ENCODE measurements at places on chromosomes 2 and 18. TPM values are rescaled to one million over a fixed set of nuclear protein-coding genes. Genes with fewer than 3 reads are reported as not detected.

The ANKRD62 gene
- not detected for polyA plus RNA-seq

DNA sequence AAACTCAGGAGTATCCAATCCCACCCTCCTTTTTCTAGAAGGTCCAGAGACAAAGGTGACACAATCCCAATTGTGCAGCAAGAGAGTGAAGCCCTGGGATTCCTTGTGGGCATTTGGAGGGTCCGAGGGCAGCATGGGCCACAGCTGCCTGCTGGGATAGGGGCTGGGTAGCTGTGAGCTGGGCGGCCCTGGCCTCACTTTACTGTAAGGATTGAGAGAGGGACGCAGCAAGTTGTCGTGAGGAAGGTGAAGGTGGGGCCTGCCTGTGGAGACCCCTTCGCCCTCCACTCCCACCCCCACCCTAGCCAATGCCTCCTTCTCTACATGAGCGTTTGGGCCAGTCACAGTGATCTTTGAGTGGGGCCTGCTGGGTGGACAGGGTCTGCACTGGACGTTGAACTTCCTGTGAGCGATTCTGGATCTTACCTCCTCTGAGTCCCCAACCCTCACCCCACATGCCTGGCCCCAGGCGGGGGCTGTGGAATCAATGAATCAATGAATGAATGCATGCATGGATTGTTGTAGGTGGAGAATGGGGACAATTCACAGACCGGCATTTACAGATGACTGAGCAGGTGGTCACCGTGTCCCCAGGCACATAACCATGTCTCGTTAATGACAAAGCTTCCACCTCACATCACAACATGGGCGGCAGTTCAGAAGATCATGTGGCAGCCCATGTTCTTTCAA is 107.2 kb downstream of the INHBB start:
- no peaks in the 10 kb centered on the region for H3K4me1 ChIP-seq
- no peaks in the 10 kb centered on the region for H3K36me3 ChIP-seq
- no peaks in the 10 kb centered on the region for H3K27me3 ChIP-seq
- no peak for DNase-seq
- H3K27ac ChIP-seq = no peak overlapping the region
- H3K4me3 ChIP-seq = no peak overlapping the region

GRCh38 chr2:101173707-101174295 is 22.6 kb upstream of the TBC1D8 start:
- no peaks in the 10 kb centered on the region for H3K36me3 ChIP-seq
- no peak overlapping the region for H3K4me3 ChIP-seq
- H3K27ac ChIP-seq = peak overlapping the region; percentile 80

DNA sequence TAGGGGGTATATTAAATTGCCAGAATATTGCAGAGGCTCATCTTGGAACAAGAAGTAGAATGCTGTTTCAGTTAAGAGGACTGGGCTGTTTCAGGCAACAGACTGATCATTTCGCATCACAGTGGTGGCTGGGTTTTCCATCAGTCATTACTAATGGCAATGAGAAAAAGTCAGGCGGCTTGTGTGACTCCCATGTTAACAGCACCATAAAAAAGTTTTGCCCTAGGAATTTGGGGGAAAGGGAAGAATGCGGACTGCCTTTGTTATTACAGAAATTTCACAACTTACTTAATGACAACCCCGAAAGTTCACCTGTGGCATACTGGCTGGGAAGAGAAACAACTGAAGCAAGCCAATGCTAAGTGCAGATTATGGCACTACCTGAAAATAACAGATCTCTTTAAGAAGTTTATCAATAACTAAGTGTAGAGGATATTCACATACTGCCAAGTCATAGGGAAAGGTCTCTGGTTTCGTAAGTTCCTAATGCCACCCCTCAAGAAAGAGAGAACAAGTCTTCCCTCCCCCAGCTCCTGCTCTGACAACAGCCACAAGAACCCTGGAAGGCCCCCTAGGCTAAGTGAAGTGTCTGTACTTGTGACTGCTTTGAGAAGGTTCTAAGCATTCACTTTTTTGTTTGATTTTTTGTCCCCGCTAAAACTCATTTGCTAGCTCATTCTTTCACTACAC is 40.5 kb upstream of the AP1S3 start:
- H3K4me1 ChIP-seq = peaks cover 21% of the 10 kb centered on the region
- peaks cover 96% of the 10 kb centered on the region for H3K36me3 ChIP-seq
- DNase-seq = no peak
- no peaks in the 10 kb centered on the region for H3K27me3 ChIP-seq
- peak overlapping the region; percentile 62 for H3K27ac ChIP-seq

The RGPD6 gene
- polyA plus RNA-seq = 0.11 TPM

DNA sequence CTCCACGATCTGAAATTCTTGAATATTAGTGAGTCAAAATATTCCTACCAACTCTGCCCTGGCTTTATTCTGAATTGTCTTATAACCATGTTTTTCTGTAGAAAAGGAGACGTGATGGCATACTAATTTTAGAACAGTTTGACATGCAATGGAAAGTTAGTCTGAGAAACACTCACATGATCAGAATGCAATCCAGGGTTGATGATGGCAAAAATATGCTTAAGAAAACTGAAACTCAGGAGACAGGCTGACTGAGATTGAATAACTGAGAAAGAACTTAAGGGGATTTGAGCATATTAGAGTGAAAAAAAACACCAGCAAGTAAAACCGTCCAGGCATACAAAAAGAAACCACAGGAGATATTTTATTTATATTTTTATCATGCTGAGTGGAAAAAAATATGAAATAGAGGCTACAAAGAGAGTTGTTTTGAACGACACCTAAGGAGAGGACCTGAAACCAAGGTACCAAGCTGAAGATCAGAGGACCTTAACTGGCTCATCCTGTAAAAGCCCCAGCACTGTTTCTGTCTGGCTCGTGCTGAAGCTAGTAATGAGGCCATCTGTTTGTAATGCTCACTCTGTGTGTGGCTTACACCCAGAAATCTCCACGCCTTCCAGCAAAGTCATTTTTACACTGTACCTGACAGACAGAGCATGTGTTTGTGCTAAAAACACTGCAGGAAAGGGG is 437.2 kb upstream of the PKDCC start:
- no peaks in the 10 kb centered on the region for H3K27me3 ChIP-seq
- no peaks in the 10 kb centered on the region for H3K36me3 ChIP-seq
- H3K4me3 ChIP-seq = no peak overlapping the region
- H3K27ac ChIP-seq = no peak overlapping the region

GRCh38 chr2:84908948-84909713 is 3.7 kb downstream of the TMSB10 start:
- no peaks in the 10 kb centered on the region for H3K36me3 ChIP-seq
- DNase-seq = no peak
- H3K27ac ChIP-seq = no peak overlapping the region
- peak overlapping the region; percentile 99 for H3K4me3 ChIP-seq

The L3MBTL4 gene
- polyA plus RNA-seq = 0.72 TPM

- no peaks in the 10 kb centered on the region for H3K4me1 ChIP-seq
- H3K27me3 ChIP-seq = no peaks in the 10 kb centered on the region
- no peak overlapping the region for H3K27ac ChIP-seq
- DNase-seq = no peak
- no peaks in the 10 kb centered on the region for H3K36me3 ChIP-seq
These were observed 1467.8 kb downstream of the DPP10 start for GRCh38 chr2:115910270-115910669.

The TCF23 gene
- polyA plus RNA-seq = not detected

- no peak for DNase-seq
- no peak overlapping the region for H3K27ac ChIP-seq
- H3K4me3 ChIP-seq = no peak overlapping the region
These were observed 43.0 kb upstream of the HNMT start for GRCh38 chr2:137921105-137921880.

The ARHGEF4 gene
- polyA plus RNA-seq = 0.05 TPM

The RSAD2 gene
- polyA plus RNA-seq = 6.0 TPM

DNA sequence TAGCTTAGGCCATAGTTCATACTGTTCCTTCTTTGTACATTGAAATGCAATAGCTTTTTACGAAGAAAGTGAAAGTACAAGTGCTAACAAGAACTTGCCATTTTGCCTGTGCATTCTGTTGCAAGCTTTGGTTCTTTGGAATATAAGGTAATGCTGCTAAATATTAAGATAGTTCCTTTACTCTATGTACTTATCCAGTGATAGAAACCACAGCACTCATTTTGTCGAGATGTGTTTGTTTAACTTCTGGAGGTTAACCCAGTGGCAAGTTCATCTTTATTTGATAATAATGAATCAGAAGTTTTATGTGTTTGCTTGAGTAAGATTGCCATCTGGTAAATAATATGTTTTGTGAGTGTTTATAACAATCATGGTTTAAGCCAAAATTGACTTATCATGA is 373.1 kb upstream of the FANCL start:
- H3K27me3 ChIP-seq = no peaks in the 10 kb centered on the region
- peaks cover 12% of the 10 kb centered on the region for H3K4me1 ChIP-seq
- H3K36me3 ChIP-seq = no peaks in the 10 kb centered on the region
- peak overlapping the region; percentile 2 for H3K27ac ChIP-seq

The SLC4A3 gene
- 0.31 TPM for polyA plus RNA-seq

The C1D gene
- 49.7 TPM for polyA plus RNA-seq

The CD8A gene
- 1.1 TPM for polyA plus RNA-seq

- no peaks in the 10 kb centered on the region for H3K27me3 ChIP-seq
- H3K4me3 ChIP-seq = no peak overlapping the region
- no peak for DNase-seq
- no peaks in the 10 kb centered on the region for H3K36me3 ChIP-seq
- H3K4me1 ChIP-seq = no peaks in the 10 kb centered on the region
These were observed 176.9 kb upstream of the SLC39A10 start for GRCh38 chr2:195480121-195480520.

- no peak overlapping the region for H3K27ac ChIP-seq
- H3K4me1 ChIP-seq = no peaks in the 10 kb centered on the region
- no peak overlapping the region for H3K4me3 ChIP-seq
These were observed 322.6 kb downstream of the RBM43 start for GRCh38 chr2:150939087-150939486.

The PKDCC gene
- not detected for polyA plus RNA-seq

DNA sequence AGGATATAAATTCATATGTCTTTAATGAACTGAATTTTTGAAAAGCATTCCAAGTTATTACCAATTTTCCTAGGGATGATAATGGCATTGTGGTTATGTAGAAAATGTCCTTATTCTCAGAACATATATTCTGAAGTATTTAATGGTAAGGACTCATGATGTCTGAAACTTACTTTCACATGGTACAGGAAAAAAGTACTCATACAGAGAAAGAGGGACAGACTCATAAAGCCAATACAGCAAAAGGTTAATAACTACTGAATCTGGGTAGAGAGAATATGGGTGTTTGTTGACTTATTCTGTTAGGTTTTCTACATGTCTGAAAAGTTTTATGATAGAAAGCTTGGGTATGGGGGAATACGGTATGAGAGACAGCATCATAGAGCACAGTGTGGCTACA is 84.3 kb upstream of the SERTAD2 start:
- H3K27me3 ChIP-seq = no peaks in the 10 kb centered on the region
- DNase-seq = no peak
- no peak overlapping the region for H3K4me3 ChIP-seq

The IL36B gene
- not detected for polyA plus RNA-seq

The CPLX4 gene
- polyA plus RNA-seq = not detected

- H3K27me3 ChIP-seq = no peaks in the 10 kb centered on the region
- no peak for DNase-seq
- no peaks in the 10 kb centered on the region for H3K36me3 ChIP-seq
- H3K27ac ChIP-seq = no peak overlapping the region
- H3K4me3 ChIP-seq = no peak overlapping the region
- peaks cover 9% of the 10 kb centered on the region for H3K4me1 ChIP-seq
These were observed 279.5 kb downstream of the NDUFA10 start for GRCh38 chr2:239745386-239746227.

DNA sequence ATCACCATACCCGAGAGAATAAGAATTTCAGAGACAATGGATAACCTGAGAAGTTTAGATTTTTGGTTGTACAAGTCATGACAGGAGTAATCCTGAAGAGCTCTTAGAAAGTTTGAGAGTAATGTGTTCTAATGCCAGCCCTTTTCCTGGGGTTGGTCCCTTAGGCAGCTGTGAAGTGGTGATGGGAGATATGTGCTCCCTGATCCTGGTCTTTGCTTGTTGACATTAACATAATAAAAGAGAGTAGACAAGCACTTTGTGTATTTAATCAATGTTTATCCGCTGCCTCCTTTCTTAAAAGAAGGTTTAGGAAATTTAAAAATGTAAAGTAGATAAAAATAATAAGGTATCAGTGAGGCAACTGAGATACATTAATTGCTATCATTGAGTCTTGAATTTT is 13.8 kb upstream of the DSC3 start:
- no peaks in the 10 kb centered on the region for H3K36me3 ChIP-seq
- H3K4me3 ChIP-seq = no peak overlapping the region
- DNase-seq = no peak
- H3K27me3 ChIP-seq = no peaks in the 10 kb centered on the region
- H3K4me1 ChIP-seq = no peaks in the 10 kb centered on the region
- H3K27ac ChIP-seq = no peak overlapping the region

GRCh38 chr2:39723946-39724827 is 54.9 kb downstream of the THUMPD2 start:
- H3K36me3 ChIP-seq = no peaks in the 10 kb centered on the region
- H3K27me3 ChIP-seq = no peaks in the 10 kb centered on the region
- no peak overlapping the region for H3K27ac ChIP-seq
- no peaks in the 10 kb centered on the region for H3K4me1 ChIP-seq

The INSIG2 gene
- 13.6 TPM for polyA plus RNA-seq

- no peaks in the 10 kb centered on the region for H3K27me3 ChIP-seq
- no peak for DNase-seq
- no peaks in the 10 kb centered on the region for H3K4me1 ChIP-seq
- H3K27ac ChIP-seq = no peak overlapping the region
- no peak overlapping the region for H3K4me3 ChIP-seq
- no peaks in the 10 kb centered on the region for H3K36me3 ChIP-seq
These were observed 91.0 kb downstream of the SPTBN1 start for GRCh38 chr2:54546923-54547720.

- H3K27ac ChIP-seq = no peak overlapping the region
- no peaks in the 10 kb centered on the region for H3K27me3 ChIP-seq
- H3K36me3 ChIP-seq = peaks cover 72% of the 10 kb centered on the region
- no peak for DNase-seq
- H3K4me1 ChIP-seq = no peaks in the 10 kb centered on the region
- no peak overlapping the region for H3K4me3 ChIP-seq
These were observed 70.1 kb downstream of the NOL10 start for GRCh38 chr2:10619643-10620042.

GRCh38 chr2:74313497-74313896 is 29.7 kb downstream of the SLC4A5 start:
- H3K4me3 ChIP-seq = no peak overlapping the region
- H3K4me1 ChIP-seq = no peaks in the 10 kb centered on the region
- no peaks in the 10 kb centered on the region for H3K36me3 ChIP-seq
- H3K27me3 ChIP-seq = no peaks in the 10 kb centered on the region

GRCh38 chr2:186725783-186726182 is 31.9 kb downstream of the FAM171B start:
- no peaks in the 10 kb centered on the region for H3K36me3 ChIP-seq
- no peak overlapping the region for H3K4me3 ChIP-seq

DNA sequence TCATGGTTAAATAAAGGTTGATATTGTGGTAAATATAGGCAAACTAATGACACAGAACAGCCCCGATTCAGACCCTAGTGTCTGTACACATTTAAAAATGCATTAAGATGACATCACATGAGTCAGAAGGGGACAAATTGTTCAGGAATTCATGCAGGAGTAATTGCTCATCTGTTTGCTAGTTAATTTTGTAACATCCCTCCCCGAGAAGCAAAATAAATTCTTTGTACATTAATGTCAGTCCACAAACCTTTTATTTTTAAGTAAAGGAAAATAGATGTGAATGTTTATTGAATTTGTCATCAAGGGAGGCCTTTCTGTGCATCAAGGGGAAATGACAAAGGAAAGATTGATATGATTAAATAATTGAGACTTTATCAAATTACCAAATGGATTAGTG is 69.9 kb downstream of the SH3BP4 start:
- H3K36me3 ChIP-seq = no peaks in the 10 kb centered on the region
- no peaks in the 10 kb centered on the region for H3K27me3 ChIP-seq
- H3K4me1 ChIP-seq = no peaks in the 10 kb centered on the region
- DNase-seq = no peak
- no peak overlapping the region for H3K4me3 ChIP-seq
- H3K27ac ChIP-seq = no peak overlapping the region

The CHRNG gene
- polyA plus RNA-seq = not detected
